ENCODE measurements at places on chromosomes 3 and 15.

DNA sequence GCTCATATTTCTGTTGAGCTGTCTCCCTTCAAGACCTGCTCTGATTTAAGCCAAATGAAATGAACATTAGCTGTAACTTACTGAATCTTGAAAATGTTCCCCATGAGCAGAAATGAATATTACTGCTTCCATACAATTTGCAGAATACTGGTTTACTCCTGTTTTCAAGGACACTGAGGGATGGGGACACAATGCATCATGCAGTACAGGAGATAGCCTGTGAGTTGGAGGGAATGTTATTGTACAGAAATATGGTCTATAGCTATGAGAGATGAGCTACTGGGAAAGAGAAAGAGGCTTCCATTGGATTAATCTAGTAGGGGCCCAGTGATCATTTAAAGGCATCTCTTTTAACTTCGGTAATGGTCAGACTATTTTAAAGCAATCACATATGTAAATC is 798.2 kb downstream of the GRM7 start:
- no peak for DNase-seq

DNA sequence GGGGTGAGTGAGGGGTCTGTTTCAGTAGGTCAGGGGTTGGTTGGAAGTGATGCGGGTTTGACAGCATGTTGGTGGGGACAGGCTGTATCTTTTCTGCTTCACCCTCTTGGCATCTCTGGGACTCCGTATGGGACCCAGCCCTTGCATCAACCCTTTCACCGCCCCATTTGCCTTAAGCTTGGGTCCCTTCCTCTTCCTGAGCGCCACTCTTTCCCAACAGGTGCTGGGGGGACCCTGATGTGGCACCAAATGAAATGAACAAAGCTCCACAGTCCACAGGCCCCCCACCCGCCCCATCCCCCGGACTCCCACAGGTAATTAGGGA is 1.1 kb downstream of the EIF4G1 start:
- DNase-seq, result no peak

DNA sequence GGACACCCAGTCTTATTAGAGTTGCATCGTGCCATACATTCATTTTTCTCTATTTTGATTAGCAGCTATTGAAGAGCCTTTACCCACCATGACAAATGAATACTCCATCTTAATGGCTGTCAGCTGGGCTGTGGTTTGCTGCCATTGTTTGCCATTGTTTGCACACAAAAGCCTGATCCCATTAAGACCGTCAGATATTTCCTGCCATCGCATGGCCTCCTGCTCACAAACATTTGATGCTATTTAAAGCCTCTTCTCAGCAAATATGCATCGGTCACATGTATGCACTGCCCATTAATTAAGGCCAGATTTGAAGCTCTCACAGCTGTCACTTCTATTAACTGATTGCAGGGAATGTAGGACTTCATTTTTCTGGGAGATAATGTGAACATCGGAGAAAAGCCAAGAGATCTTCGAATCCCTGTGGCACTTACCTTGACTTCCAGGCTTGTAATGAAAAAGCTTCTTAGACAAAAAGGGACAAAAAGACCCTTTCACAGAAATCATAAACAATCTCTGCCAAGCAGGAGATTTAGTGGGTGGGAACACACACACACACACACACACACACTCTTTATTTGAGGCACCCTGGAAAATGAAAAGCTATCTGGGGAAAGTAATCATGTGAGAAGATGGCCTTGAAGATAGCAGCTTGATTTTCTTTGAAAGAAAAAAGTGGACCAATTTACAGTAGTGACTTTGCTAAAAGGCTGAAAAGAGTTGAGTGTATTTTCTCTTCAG is 175.4 kb upstream of the NR2E3 start:
- DNase-seq, result no peak

DNA sequence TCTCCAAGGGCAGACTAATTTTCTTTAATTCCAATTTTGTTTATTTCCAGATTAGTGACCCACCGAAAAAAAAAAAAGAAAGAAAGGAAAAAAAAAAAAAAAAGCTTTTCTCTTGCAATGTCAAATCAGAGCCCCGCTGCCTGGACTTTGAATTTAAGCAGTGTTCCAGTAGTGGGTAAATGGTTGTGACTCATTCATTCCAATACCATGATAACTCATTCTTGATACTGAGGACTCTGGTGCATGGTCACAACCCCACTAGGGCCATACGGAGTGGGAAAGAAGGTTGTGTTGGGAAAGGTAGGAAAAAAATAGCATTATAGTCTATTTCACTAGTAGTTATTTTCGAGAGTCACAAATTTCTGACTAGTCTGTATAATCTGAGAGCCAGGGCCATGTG is 59.1 kb upstream of the COL8A1 start:
- DNase-seq, result no peak

DNA sequence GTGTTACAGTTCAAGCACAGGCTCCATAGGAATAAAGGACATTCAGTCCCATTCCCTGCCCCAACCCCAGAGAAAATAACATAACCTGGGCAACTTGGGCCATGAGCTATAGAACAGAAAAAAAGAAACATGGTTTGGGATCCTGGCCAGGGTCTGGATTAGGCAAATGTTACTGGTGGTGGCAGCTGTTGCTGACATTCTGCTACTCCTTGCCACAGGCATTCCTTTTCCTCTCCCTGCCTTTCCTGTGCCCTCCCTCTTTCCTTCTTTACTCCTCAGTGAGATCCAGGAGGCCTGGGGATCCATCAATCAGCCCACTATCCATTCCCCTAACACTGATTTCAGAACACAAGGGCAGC is 129.1 kb downstream of the NTRK3 start:
- DNase-seq, result no peak

- no peak for DNase-seq
These were observed 223.9 kb downstream of the RYR3 start for GRCh38 chr15:33534642-33535041.

GRCh38 chr3:127794402-127794801 is 27.9 kb downstream of the MGLL start:
- DNase-seq, result no peak

- DNase-seq, result no peak
These were observed 29.8 kb upstream of the TRIM59 start for GRCh38 chr3:160479376-160479775.

GRCh38 chr3:66996696-66997095 is 1.4 kb upstream of the KBTBD8 start:
- DNase-seq, result no peak

DNA sequence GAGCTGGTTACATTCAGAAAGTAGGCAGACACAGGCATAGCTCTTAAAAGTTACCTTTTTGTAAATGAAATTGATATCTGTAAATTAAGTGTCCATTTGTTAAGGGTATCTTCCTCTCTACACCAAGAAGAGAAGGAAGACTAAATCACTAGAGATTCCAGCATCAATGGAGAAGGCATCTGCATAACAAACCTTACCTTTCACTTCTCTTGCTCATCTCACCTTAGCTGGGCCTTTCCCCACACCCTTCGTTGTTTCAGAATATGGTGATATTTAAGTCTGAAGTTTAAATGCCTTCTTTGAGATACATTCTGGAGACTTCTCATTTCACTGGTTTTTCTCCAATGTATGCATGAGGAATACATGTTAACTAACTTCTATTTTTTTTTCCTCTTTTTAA is 54.5 kb upstream of the TGFBR2 start:
- DNase-seq, result no peak
